ENCODE measurements at places on chromosomes 2 and 18.

DNA sequence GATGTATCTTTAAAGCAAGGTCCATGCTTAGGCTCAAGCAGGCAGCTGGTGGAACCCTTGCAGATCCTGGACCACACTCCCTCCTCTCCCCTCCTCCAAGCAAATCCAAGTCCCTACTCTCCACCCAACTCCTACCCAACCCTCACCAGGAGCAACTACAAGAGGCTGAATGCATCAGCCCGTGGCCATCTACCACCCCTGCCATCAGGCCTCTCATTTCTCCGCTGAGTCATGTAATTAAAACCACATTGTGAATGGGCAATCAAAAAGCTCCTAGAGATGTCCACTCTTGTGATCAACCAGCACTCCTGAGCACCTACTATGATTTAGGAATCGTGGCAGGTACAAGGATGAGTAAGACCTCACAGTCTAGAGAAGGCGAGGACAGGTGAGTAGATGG lies 142.2 kb upstream of the CAPN13 start:
- no peak for DNase-seq

DNA sequence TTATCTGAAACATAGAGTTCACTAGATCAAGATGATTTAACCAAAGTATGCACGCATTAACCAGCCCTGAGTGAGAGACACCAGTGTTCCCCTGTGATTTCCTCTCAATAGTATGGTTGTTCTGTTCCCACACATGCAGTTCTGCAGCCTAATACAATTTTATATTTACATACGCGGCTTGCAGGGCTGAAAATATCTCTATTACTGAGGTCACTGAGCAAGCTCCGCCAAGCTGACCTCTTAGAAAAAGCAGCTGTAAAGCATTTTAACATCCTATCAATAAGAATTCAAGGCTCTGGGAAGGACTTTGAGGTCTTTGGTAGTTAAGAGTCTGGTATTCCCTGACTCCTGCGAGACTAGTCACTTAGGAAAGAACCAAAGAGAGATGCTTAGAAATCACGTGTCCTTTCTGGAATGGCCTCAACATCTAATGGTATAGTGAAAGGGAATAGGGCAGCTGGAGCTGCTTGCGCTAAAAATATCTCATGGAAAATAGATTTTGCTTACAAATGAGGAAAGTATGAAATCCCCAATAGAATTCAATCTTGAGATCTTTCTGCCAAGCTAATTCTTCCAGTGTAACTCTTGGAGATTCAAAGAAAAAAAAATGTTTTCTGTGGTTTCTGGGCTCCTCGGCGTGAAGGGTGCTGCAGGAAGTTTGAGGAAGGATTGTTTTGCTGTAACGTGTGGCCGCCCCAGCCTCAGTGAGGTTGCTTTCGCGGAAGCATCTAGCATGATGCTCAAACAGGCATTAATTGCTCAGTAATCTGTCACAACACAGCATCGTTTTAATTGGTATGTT lies 59.2 kb downstream of the DOCK10 start:
- DNase-seq: peak; percentile 16

GRCh38 chr2:63983986-63984605 lies 35.1 kb downstream of the VPS54 start:
- DNase-seq: no peak

DNA sequence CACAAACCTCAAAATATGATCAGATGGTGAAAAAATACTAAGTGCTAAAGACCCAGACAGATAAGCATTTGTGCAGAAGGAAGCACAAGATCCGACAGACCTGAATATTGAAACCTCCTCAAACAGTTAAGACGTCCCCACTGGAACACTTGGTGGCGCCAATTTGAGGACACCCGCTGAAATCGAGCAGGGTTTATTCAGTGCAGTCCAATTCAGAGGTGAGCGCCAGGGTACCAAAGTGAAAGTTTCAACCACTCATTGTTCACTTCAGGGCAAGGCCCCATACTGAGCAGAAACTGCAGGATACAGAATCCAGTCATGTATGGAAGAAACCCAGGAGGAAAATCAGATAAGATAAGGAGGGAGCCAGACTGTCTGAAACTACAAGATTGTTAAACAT lies 417.6 kb downstream of the LRRTM4 start:
- no peak for DNase-seq

GRCh38 chr18:76232779-76233178 lies 262.3 kb downstream of the ZNF516 start:
- DNase-seq: no peak

Measured in activated naive CD4-positive, alpha-beta T cell (primary cell).